ENCODE measurements at places on chromosomes 2 and 18.

- no peak for DNase-seq
Measured at GRCh38 chr2:185695711-185696235, 42.8 kb upstream of the FSIP2 start.

GRCh38 chr2:217106650-217107014 lies 246.8 kb upstream of the TNP1 start:
- peak; percentile 60 for DNase-seq

DNA sequence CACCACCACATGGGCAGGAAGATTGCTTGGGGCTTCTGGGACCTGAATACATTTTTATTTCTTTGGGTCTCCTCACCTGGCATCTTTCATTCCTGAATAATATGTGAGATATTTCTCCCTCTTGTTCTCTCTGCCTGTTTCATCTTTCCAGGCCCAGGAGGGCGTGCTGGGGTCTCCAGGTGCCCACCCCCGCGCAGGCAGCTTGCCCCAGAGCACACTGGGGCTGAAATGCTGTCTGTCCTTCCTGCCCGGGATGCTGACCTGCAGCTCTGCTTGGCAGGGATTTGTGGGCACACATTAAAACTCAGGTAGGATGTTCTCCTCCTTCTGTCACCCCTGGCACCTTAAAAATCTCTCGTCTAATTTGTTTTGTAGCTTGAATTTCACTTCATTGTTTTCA lies 39.7 kb upstream of the TEX51 start:
- DNase-seq: no peak

DNA sequence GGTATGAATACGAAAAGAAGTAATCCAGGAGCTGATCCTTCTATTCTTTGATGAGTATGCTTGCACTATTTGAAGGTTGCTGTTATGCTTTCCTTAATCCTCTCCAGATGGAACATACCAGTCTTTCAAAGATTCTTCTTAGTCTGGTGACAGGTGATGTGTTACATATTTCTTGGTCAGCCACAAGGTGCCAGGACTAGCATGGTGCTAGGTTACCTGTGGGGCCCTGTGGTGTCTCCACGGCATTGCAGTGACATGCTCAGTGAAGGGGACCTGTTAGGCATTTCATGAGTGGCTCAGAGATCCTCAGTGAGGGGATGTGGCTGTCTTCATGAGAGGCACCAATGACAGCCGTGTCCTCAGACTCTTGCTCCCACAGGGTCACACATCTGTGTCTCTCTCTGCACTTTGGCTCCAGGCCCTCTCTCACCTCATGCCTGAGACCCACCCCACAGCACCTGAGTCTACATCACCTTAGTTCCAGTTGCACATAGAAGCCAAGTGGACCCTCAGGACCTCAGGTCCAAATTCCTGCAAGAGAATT lies 13.1 kb upstream of the RAB31 start:
- DNase-seq: no peak

DNA sequence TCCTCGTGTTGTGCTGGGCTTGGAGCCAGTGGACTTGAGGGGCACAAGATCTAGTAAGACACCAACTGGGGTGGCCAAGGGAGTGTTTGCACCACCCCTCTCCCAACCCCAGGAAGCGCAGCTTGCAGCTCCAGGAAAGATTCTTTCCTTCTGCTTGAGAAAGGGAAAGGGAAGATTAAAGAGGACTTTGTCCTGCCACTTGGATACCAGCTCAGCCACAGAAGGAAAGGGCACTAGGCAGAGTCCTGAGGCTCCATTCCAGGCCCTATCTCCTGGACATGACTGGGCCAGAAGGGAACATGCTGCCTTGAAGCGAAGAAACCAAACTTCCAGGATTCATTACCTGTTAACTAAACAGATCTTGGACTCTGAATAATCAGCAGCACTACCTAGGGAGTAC lies 44.9 kb upstream of the UGP2 start:
- DNase-seq: no peak

- DNase-seq: no peak
Measured at GRCh38 chr18:45894818-45895217, 69.3 kb downstream of the SIGLEC15 start.

DNA sequence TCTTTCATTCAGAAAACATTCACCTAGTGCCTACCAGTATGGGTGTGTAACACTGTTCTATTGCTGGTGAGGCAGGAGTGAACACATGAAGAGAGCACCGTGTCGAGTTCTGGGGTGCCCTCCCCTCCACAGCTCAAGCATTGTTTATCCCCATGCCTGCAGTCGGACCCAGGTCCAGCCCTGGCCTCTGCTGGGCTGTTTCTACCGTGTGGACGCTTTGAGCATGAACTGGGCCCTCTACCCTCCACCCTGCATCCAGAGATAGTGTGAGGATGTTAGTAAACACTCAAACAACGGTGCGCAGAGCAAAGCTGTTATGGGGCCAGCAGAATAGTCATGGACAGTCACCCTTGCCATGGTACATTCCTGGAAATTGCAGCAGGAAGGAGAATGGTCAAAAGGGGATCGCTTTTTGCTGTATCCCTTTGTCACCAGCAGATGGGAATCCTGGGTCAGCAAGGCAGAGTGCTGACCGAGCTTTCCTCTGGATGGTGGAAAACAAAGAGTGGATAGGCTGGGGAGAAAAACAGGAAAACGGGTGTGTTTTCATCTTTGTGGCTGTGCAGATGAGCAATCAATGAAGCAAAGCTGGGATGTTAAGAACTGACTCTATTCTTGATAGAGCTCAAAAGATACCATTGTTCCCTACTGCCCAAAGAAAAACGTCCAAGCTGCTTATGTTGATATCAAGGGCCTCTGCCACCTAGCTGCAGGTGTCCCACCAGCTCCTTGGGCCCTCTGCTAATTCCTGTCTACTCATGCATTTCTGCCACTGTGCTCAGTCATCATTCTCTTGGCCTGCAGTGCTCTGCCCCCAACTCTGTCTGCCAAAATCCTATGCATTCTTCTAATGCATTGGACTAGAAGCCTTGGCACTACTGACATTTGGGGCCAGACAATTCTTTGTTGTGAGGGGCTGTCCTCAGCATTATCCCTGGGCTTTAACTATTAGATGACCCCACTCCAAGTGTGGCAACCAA lies 38.7 kb downstream of the REEP1 start:
- peak; percentile 38 for DNase-seq

- no peak for DNase-seq
Measured at GRCh38 chr18:37559194-37559593, 6.4 kb downstream of the CELF4 start.

DNA sequence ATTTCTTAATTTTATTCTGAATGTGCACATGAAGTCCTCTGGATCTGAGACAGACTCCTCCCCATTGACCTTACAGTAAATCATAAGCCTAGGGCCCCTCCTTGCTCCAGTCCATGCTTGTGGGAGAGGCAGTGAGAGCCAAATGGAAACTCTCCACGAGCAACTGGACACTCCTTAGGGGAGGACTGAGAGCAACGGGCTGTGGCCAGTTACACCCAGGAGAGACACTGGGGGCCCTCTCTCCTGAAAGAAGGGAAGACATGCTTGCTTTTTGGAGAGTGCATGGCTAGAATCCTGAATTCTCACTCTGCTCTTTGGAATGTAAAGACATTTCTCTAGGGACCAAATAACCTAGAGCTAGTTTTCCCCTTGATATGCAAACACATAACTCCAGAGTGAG lies 49.0 kb upstream of the BIN1 start:
- peak; percentile 87 for DNase-seq

- no peak for DNase-seq
Measured at GRCh38 chr2:145260081-145260480, 740.2 kb upstream of the ZEB2 start.

GRCh38 chr2:100909534-100910081 lies 89.7 kb downstream of the NPAS2 start:
- no peak for DNase-seq

- DNase-seq: no peak
Measured at GRCh38 chr2:15687243-15687642, 95.6 kb downstream of the DDX1 start.

- peak; percentile 97 for DNase-seq
Measured at GRCh38 chr2:238169708-238170251, 11.0 kb downstream of the ERFE start.

DNA sequence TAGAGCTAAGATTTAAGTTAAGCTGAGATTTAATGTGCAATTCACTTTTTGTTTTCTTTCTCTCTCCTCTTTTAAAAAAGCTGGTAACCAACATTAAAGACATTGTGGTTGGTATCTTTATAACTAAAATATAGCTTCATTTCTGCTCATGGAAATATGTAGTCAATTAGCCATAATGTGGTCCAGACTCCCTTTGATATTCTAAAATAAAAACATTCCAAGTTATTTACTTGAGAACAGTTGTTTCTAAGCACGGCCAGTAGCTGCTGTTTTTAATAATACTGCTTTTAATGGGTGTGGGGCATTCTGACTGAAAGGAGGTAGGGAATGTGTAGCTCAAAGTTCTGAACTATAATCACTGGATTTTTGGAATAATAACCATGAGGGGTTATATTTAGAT lies 183.3 kb upstream of the FBXO11 start:
- DNase-seq: no peak

DNA sequence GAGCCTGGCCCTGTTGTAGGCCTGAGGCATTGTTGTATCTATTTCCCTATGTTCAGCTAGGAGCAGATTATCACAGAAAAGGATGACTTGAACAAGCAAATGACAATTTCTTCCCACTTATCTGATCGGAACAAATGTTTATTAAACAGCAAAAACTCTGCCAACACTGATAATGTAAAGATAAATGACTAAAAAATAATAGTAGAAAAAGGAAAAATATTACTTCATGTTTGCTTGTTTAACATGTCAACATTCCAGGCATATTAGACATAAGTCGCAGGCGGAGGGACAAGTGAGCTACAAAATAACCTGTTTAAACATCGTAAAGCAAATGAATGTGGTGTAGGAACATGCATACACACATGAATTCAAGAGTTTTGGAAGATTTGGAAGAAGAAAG lies 257.9 kb downstream of the TMX3 start:
- DNase-seq: peak; percentile 48

DNA sequence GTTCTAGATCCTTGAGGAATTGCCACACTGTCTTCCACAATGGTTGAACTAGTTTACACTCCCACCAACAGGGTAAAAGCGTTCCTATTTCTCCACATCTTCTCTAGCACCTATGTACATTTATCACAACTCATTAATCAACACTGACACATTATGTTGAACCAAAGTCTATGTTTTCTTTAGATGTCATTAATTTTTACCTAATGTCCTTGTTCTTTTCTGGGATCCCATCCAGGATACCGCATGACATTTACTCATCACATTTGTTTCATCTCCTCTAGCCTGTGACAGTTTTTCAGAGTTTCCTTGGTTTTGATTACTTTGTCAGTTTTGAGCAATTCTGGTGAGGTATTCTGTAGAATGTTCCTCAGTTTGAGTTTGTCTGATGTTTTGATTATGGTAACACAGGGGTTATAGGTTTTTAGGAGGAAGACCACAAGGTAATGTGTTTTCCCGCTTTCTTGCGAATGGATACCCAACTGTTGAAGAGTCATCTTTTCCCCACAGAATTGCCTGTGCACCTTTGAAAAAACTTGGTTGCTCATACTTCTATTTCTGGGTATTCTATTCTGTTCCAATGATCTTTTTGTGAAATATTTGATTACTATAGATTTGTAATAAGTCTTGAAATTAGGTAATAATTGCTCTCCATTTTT lies 3.0 kb upstream of the UGT1A9 start:
- DNase-seq: no peak

- peak; percentile 87 for DNase-seq
Measured at GRCh38 chr2:64212346-64212745, 68.1 kb upstream of the PELI1 start.

DNA sequence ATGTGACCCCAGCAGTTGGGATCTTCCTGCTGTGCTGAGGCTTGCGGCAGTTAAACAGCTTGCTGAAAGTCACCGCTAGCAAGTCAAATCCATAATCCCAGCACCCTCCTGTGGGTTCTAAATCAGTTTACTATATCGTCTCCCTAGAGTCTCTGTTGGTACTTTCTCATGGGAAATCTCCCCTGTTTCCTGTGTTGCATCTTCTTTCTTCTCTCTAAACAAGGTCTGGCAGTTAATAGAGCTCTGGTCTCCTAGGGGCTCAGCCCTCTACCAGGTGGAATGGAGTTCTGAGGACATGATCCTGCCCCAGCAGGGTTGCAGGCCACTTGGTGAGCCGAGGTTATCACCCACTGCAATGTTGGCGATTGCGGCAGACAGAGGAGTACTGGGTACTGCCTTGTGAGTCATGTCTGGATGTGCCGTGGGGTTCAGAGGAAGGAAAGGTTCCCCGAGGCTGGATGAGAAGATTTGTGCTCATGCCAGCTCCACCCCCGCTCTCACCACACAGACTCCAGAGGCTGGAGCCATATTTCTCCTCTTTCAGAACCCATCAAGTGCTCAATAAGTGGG lies 59.4 kb upstream of the SIX2 start:
- DNase-seq: peak; percentile 18

DNA sequence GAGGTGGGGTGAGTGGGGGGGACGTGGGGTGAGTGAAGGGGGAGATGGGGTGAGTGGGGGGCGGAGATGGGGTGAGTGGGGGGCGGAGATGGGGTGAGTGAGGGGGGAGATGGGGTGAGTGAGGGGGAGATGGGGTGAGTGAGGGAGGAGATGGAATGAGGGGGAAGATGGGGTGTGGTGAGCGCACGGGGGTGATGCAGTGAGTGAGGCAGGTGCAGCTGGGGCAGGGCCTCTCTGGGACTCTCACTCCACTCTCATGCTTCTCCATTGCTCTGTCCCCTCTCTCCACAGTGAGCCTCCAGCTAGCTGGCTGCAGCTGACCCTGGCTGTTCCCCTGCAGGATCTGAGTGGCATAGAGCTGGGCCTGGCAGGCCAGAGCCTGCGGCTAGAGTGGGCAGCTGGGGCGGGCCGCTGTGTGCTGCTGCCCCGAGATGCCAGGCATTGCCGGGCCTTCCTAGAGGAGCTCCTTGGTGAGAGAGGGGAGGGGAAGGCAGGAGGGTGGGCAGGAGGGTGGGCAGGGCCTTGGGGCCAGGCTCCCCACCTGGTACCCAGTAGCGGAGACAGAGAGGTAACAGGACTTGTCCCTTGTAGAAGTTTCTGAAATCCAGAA lies 13.9 kb upstream of the SLC4A3 start:
- no peak for DNase-seq

GRCh38 chr2:235829726-235830125 lies 335.9 kb downstream of the AGAP1 start:
- no peak for DNase-seq

Data from cardiac fibroblast (primary cell).